ENCODE measurements at places on chromosomes 5 and 9.

GRCh38 chr9:92911511-92912475 lies 34.0 kb upstream of the ZNF484 start:
- no peak for DNase-seq

- no peak for DNase-seq
Observed at GRCh38 chr9:14188011-14188410, 125.9 kb downstream of the NFIB start.

- no peak for DNase-seq
Observed at GRCh38 chr5:178332210-178332641, 99.6 kb upstream of the PHYKPL start.

DNA sequence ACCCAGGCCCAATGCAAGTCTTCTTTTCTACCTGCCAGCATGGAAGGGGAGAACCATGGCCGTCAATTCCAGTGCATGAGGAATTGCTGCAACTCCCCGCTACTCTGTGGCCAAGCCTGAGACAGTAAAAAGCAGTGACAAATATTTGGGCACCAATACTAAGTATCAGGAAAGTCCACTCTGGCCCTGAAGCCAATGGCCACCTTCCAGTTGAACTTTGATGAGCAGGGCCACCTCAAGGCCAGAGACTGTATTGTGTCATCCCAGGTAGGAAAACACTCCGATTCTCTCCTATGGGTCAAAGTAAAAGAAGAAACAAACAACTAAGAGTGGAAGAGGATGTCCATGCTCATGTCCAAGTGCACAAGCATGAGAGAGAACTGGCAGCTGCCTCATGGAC lies 27.1 kb downstream of the RETREG1 start:
- DNase-seq, result no peak

DNA sequence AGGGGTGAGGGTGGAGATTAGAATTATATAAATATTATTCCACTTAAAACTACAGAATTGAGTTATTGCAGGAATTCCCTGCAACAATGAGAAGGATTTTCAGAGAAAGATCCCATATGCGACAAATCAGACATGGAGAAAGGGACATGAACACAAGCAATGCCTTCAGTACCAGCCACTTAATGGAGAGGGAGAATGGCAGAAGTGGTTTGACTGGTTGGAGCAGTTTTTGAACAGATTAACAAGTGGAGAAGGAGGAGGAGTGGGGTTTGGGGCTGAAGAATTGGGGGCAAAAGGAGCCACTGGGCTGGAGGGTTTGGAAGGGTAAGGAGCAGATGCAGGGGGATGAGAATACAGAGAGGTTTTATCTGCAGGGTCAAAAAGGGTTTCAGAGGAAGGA lies 620.9 kb upstream of the PTPRD start:
- DNase-seq, result no peak

GRCh38 chr5:5291357-5291756 lies 131.1 kb upstream of the ICE1 start:
- DNase-seq, result no peak

DNA sequence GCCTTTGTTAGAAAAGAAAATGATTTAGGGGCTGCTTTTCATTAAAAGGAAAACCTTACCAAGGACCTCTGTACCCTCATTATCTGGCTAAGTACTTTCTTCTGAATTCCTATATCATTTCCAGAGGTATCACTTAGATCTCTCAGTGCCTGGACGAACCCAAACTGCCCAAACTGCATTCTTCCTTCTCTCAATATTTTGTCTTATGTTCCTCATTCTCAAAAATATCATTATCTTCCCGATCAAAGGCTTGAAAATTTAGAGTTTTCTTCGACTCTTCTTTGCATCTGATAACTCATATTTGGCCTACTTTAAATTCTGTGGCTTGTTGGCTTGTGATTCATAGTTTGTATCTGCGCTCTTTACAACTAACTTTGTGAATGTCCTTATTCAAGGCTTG lies 136.7 kb upstream of the TAF11L2 start:
- no peak for DNase-seq

GRCh38 chr9:4126184-4126865 lies 173.5 kb downstream of the GLIS3 start:
- DNase-seq, result no peak

DNA sequence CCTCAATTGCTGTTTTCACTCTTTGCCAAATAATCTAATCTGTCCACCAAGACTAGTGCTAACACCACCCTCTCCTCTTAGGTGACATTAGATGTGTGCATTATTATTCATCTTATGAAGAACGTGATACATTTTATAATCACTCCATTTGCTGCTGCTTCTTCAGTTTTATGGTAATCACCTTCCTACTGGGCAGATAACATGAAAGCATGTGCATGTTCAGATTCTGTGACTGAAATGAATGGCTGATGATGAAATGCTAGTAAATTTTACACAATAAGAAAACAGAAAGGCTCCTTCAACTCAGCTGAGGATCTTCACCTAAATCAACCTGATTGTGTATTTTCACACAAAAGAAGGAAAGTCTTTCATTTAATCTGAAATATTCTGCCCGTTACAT lies 577.6 kb downstream of the CSNK1G3 start:
- no peak for DNase-seq

DNA sequence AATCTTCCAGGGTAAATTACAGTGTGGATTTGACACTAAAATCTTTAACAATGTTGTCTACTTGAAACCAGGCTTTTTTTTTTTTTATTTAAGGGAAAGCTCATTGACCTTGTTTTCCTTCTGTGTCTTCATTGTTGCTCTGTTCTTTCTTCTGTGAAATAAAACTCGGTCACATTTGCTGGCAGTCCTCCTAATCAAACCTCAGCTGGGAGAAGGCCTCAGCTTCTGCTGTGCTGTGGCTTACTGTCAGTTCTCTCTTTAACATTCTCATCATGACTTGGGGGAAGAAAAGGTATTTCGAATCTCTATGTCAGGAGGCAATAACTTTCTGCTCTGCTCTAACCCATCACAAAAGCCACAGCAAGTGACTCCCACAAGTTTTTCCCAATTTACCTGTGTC lies 268.9 kb downstream of the ZNF608 start:
- DNase-seq, result no peak

GRCh38 chr9:109517901-109518377 lies 19.8 kb upstream of the PTPN3 start:
- no peak for DNase-seq

DNA sequence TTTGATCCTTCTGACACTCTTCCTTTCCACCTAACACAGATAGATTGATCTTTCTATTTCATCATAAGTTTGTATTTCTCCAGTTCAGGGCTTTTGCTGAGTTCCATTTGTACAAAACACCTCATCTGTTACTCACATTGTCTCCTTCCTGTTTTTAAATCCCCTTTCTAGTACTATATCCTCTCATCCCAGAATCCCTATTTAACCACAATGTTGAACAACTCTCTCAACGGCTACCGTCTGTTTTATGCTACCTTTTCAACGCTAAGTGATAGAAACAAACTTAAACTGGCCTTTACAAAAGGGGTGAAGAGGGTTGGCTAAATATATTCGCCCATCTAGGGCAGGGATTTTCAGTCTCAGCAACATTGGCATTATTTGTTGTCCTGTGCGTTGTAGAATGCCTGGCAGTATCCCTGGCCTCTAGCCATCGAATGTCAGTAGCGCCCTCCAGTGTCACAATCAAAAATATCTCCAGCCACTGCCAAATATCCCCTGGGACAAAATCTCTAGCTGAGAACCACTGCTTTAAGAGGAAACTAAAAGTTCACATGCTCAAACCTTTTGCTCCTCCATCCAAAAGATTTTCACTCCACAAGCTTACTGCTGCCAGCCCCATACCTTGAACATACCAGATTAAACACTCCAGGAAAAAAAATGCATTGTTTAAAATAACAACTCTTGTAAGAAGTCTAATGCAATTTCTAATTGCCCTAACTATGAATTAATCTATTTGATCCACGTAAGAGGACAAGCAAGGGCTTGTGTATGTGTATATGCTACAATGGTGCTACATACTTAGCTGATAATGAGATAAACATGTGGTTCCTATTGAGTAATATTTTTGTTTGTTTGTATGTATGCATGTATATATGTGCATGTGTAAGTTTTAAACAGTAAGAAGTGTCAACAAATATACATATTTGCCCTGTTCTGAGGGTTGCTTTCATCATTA lies 344.0 kb downstream of the PTPRD start:
- peak; percentile 7 for DNase-seq

- DNase-seq, result no peak
Observed at GRCh38 chr9:88801214-88801796, 190.0 kb upstream of the S1PR3 start.

DNA sequence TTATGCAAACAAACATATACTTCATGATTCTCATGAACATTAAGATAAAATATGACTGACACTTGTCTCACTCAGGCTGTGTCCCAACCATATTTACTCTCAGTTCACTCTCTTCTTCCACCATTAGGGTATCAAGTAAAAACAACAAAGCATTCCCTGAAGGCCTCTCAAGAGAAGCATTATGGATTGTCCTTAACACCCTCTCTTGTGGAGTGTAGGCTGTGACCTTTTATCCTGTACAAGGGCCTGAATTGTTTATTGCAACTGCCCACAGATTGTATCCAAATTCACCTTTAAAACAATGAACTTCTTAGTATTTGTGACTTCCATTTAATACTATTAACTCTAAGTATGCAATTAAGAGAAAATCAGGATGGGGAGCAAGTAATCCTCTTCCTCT lies 78.1 kb downstream of the RICTOR start:
- no peak for DNase-seq

- peak; percentile 59 for DNase-seq
Observed at GRCh38 chr5:36657563-36657995, 51.2 kb downstream of the SLC1A3 start.

DNA sequence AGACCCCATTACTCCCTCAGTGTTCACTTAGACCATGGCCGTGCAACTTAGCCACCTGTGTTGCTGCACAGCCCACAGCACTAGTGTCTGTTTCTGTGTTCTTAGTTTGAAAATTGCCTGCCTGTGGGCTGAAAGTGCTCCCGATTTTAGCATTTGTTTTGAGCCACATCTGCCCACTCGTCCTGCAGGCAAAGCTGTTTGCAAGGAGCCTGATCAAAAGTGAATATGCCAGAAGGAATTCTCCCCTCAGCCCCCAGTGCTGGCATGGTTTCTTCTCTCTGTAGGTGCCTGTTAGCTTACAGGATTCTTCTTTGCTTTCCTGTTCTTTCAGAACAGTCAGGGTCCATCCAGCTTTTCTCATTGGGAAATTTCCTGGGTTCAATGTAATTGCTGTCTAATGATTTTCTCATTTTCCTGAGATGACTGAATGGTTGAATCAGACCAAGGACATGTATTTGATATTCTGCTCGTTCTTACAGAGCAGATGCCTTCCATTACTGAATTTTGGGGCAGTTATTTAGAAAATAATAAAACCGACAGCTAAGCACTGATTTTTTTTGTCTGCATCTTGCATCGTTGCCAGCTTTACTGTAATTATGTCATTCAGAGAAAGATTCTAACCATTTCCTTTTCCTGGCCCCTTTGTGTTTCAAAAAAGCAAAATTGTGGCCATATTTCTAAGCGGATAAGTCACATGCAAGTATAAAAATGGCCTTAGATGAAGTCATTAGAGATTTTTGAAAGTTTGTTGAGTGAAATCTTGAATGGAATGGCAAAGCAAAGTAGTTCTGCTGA lies 111.1 kb upstream of the CKMT2 start:
- DNase-seq, result no peak

DNA sequence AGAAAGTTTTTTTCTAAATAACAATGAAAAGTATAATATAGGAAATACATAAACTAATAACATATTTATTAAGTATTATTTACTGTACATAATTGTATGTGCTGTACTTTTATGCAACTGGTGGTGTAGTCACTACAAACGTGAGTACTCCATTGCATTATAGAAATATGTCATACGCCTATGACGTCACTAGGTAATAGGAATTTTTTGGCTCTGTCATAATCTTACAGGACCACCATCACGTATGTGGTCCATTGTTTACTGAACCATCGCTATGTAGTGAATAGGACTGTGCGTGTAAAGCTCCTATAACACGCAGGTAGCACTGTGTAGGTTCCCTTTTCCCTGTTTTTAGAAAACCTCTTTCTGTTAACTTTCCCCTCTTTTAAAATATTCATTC lies 255.0 kb downstream of the SH3GL2 start:
- DNase-seq, result no peak

GRCh38 chr5:14581891-14582796 lies 552 bp downstream of the OTULINL start:
- DNase-seq, result no peak

DNA sequence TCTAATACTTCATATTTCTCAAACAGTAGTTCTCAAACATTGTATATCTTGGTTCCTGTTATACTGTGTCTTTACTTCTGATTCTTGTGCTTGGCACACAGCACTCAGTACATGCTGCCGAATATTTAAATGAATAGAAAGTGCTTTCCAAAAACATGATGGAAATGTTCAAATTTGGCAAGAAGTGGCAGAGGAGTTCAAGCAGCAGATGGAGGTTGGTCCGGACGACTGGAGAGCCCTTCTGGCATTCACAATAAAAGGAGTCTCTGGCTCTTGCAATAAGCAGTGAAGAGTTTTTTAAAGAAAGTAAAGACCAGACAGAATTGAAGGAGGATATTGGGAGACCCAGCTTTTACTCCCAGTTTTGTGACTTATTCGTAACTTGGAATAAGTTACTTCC lies 36.3 kb downstream of the TSTD2 start:
- no peak for DNase-seq

DNA sequence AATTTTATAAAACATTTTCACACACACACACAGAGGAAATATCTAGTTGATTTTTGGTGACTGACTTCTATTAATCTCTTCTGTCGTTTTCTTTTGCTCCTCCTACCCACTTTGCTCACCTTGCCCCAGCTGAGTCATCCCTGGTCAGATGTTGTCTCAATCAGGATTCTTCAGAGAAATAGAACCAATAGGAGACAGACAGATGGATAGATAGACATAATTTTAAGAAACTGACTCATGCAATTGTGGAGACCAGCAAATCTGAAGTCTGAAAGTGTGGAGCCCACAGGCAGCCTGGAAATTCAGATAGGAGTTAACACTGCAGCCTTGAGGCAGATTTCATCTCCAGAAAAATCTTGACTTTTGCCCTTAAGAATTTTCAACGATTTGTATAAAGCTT lies 37.0 kb upstream of the PIK3R1 start:
- no peak for DNase-seq

Measured in putamen (tissue), 1 donor.